ENCODE measurements at places on chromosomes 4 and X.

- peak; percentile 4 for DNase-seq
Measured at GRCh38 chrX:150958177-150958576, 25.0 kb upstream of the HMGB3 start.

DNA sequence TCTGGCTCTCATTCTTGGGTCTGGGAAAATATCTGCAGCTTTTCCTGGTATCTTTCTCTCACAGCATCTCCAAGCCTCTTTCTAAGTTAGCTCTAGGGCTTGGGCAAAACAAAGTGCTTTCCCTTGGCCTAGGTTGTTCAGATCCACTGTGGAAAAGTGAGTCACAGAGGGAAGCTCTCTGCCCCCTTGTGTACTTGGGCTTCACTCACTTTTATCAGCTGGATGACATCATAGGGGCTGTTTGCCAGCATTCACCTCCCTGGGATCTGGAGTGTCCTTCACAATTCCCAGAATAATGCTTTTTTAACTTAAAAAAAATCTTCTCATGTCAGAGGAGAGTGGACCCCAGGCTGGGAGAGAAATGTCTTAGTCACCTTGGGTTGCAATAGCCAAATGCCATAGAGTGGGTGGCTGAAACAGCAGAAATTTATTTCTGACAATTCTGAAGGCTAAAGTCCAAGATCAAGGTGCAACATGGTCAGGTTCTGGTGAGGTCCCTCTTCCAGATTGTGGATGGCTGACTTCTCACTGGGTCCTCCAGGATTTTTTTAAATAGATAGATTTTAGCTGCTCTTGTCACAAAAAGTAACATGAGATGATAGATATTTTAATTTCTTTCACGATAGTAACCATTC is 247.8 kb downstream of the SH2D1A start:
- no peak for DNase-seq

- DNase-seq: no peak
Measured at GRCh38 chr4:101328063-101328602, 19.2 kb downstream of the PPP3CA start.

GRCh38 chr4:80033581-80033980 is 39.4 kb downstream of the ANTXR2 start:
- DNase-seq: no peak

DNA sequence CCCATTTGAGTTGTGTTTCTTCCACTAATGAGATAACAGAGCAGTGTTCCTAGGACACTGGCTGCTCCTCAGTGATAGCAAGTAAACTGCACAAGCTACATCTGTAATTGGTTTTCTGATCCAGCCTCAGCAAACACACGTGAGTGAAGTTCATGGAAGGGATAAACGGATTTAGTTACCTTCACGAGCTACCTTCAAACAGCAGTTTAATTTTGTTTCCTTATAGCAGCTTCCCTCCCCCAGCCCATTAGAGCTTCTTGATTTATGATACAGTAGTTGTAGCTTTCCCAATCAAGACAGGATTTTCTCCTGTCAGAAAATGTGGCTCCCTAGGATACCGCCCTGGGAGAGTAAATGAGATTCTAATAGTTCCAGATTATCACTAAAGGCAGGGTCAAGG is 634.2 kb upstream of the FAT1 start:
- no peak for DNase-seq

GRCh38 chrX:56564164-56564885 is 898 bp downstream of the UBQLN2 start:
- DNase-seq: peak; percentile 28

- no peak for DNase-seq
Measured at GRCh38 chrX:108019382-108019875, 25.4 kb upstream of the VSIG1 start.

GRCh38 chr4:7988437-7988836 is 48.8 kb upstream of the AFAP1 start:
- no peak for DNase-seq

DNA sequence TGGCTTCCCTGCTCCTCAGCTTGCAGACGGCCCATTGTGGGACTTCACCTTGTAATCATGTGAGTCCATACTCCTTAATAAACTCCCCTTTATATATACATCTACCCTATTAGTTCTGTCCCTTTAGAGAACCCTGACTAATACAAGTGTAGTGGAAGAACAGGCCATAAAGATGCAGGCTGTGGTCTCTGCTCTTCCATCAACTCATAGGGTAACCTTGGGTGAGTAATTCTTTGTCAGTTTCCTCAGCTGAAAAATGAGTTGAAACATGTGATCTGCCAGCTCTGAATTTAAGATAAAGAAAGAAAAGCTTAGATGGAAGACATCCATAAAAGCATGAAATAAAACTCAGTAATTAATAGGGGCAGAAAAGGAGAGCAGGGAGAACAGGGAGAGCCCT is 103.6 kb downstream of the ENOX2 start:
- DNase-seq: no peak

Data from putamen (tissue), 1 donor.